Progenitor cell of endocrine pancreas (in vitro differentiated cells): ENCODE measurements at places on chromosomes 7 and 10.

GRCh38 chr7:2856388-2857169 lies 12.5 kb upstream of the GNA12 start:
- no peak for DNase-seq

GRCh38 chr7:88485821-88486220 lies 179.1 kb upstream of the STEAP4 start:
- DNase-seq, result no peak

- DNase-seq, result no peak
These were observed 444.0 kb upstream of the NFE2L3 start for GRCh38 chr7:25707768-25708620.

- DNase-seq, result no peak
These were observed 93.0 kb upstream of the PCGF5 start for GRCh38 chr10:91127341-91128082.

DNA sequence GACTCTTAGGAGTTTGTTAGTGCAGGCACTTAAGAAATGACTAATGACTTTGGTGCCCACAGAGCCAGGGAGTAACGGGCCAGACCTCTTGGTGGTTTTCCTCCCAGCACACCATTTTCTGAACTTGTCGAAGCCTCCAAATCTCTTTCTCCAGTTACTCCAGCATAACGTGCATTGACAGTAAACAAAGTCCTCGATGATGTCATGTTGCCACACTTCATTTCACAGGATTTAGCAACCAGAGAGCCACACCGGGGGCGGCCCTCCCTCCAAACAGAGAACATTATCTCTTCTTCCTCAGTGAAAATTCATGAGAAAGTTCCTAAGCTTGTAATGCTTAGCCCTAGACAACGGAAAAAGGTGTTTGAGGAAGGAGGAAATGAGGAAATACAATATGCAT lies 4.0 kb upstream of the SVOPL start:
- DNase-seq, result no peak

DNA sequence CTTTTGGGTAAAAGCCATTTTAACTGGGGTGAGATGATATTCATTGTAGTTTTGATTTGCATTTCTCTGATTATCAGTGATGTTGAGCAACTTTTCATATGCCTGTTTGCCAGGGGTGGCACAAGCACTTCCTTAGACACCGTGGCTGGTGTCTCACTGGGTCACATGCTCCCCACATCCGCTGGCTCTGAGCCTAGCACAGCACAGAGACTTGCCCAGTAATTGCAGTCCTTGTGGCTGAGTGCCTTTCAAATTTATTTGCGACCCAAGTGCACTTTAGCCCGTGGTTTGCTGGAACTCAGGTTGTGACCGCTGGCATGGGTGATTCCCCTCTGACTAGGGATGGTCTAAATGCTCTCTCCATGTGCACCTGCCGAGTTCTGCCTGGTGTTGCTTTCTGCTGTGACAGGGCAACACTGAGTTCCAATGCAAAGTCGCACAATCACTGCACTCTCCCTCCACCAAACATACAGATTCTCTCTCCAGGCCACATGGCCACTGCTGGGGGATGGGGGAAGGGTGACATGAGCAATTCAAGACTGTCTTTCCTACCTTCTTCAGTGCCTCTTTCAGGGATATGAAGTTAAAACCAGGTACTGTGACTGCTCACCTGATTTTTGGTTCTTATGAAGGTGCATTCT lies 66.5 kb downstream of the ZNF277 start:
- DNase-seq, result no peak

- DNase-seq, result no peak
These were observed 10.6 kb upstream of the PRTFDC1 start for GRCh38 chr10:24962995-24963394.

DNA sequence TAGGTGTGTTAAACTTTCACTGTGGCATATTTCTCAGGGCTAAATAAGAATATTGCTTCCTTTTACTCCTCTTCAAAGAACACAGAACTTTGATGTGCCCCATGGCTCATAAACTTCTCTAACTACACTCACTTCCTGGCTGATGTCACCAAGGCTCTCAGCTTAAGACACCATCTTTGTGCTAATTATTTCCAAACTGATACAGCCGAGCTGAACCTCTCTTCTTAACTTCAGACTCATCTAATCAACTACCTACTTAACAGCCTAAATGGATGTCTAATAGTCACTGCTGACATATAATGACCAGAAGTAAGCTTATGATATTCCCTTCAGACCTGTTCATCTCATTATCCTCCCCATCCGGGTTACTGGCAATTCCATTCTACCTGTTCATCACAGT lies 3.6 kb downstream of the C10orf67 start:
- DNase-seq, result no peak

GRCh38 chr7:90518630-90519029 lies 49.2 kb downstream of the PTTG1IP2 start:
- no peak for DNase-seq

GRCh38 chr10:60410970-60411369 lies 21.3 kb upstream of the ANK3 start:
- DNase-seq, result no peak

- no peak for DNase-seq
These were observed 50.1 kb upstream of the LMTK2 start for GRCh38 chr7:98056580-98056979.

DNA sequence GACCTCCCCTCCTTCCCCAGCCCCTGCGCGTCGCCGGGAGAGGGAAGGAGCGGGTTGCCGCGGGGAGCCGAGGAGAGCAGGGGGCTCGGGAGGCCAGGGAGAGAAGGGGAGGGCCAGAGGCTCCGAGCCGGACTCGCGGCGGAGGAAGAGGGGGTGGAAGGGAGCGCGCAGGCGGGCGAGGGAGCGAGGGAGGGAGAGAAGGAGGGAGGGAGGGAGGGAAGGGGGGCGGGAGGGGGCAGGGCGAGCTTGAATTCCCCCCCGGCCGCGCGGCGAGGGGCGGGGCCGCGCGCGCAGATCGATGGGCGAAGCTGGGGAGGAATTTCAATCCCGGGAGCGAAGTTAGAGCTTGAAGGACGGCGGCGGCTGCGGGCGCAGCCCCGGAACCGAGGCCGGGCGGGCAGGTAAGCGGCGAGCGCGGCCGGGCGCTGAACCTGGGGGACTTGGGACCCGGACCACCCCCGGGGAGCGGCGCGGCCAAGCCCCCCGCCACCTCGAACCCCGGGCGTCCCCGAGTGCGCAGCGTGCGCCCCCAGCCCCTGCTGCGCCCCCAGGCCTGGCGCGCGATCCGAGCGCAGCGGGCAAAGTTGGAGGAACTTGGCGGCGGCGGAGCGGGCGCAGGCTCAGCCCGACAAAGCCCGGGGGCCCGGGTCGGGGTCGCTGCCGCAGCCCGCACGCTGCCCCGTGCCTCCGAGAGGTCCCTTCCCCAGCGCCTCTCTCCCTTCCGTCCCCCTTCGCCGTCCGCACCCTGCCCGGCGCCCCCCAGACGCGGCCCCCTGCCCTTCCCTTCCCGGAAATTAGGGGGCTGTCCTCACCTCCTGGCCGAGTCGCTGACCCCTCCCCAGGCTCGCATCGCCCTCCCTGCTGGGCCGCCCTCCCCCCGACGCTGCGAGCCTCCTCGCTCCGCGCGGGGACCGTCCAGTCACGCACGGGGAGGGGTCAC lies at the start of gene ELFN1:
ELFN1 (plus strand) TSS at position 324 of the 940 bp plus-strand sequence. CDS start 74,320 bp downstream, outside the sequence.
- DNase-seq, result peak; percentile 68

DNA sequence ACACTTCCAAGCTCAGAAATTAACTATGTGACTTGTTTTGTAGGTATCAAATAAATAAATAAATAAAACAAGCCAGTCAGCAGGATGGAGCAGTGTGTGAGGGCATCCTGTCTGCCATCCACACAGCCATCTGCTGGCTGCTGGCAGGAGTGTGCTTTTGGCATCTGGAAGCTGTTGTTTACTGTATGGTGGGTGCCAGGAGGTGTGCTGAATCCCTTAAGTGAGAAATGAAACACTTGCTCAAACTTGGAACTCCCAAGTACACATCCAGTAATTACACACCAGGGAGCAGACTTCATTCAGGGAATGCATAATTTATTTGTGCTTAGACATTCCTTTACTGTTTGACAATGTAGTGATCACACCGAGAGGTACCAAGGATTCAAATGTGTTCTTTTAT lies 16.9 kb upstream of the TAX1BP1 start:
- no peak for DNase-seq

DNA sequence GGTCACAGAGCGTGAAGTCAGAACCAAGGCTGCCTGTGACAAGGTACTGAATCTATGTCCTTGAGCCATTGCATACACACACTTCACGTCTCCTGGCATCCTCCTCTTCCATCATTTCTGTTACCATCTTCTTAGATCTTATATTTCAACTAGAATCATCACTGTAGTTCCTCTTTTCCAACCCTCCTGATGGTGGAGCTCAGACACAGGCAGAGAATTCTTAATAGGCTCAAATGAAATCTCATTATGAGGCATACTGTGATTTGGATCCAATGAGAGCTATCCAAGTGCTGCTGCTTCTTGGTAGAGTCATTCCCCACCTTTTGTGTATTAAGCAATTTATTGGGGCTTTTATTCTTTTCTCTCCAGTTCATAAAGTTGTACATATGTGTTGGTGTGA lies 113.2 kb downstream of the CALCR start:
- DNase-seq, result no peak

- DNase-seq, result no peak
These were observed 148.3 kb downstream of the NOC3L start for GRCh38 chr10:94214481-94214893.

DNA sequence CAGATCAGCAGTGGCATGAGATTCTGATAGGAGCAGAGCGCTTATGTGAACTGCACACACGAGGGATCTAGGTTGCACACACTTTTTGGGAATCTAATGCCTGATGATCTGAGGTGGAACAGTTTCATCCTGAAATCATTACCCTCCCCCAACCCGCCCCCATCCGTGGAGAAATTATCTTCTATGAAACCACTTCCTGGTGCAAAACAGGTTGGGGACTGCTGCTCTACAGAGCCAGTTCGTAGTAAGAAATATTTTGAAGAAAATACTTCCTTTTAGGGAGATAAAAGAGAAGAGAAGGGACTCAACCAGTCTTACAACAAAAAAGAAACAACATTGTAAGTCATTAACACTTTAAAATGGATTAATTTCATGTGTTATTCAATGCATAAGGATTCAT lies 1308.2 kb downstream of the GATA3 start:
- DNase-seq, result no peak

DNA sequence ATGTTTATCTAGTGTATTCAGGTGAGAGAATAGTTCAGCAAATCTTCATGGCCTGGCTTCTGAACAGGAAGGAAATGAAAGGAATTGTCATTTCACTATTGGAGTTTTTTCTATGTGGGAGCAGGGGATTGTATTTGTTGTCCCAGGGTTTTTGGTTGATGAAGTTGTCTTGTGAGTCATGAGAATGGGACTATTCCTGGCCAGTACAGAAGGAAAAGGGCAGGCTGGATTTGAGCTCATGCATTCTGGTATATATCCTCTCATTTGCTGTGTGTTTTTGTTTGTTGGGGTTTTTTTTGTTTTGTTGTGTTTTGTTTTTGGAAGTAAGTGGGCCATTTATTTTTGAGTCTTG lies 101.2 kb upstream of the MKLN1 start:
- no peak for DNase-seq

DNA sequence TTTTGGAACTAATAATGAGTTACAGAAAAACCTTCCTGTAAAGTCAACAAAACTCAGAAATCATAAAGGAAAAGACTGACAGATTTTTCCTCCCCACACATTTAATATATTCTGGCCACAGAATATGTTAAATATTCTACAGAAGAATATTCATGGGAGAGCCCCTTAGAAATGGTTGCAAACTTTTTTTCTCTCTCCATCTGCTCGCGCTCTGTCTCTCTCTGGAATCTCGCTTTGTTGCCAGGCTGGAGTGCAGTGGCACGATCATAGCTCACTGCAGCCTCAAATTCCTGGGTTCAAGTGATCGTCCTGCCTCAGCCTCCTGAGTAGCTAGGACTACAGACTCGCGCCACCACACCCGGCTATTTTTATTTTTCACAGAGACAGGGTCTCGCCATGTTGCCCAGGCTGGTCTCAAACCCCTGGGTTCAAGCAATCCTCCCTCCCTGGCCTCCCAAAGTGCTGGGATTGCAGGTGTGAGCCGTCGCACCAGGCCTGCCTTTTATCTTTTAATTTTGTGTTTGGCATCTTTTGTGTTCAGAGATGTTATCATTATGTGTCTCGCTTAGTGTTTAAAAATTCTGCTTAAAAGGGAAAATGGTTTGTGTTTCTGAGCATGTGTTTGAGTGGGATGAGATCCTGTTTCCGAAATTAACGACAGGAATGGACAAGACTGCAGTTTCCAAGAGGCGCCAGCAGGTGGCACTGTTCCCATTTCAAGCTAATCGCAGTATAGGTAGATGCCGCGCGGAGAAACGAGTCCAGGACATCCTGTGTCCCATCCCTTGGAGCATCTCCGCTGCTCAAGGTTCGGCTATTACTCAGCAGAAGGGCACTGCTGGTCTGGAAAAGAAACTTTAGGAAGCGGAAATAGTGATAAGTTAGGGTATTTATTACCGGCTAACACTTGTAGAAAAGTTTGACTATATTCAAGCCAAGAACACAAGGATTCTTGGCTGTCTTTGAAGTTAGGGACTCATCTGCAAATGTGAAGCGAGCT lies 23.1 kb upstream of the ST7 start:
- peak; percentile 69 for DNase-seq

DNA sequence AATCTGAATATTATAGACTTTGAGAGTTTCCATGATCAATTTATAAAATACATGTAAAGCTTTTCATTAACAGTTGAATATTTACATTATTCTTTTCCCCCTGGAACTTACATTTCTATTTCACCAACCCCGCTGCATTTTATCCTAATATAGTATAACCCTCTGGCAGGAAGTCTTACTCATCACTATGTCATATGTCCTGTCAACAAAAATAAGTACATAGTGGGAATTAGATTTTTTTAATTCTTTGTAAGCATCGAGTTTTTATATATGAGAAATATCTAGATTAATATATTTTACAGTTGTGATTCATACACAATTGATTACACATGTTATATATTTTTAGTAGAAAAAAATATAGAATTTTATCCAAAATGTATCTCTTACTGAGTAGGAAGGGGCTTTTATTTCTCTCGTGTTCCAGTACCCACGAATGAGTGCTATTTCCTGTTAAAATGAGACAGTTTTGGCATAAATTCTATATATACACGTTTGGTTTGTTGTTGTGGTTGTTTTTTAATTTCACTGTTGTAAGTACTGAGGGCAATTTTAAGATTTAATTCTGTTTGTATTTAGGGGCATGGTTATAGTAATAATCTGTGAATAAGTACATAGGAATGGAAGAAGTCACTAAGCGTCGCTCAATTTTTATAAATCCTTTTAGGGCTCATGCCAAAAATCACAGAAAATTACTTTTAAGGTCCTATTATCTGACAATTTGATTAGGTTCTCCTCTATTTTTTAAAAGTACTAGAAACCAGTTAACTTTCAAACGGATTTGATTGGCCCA lies 87.1 kb downstream of the HECW1 start:
- no peak for DNase-seq

- DNase-seq, result no peak
These were observed 141.8 kb upstream of the CDC14C start for GRCh38 chr7:48782511-48782910.

DNA sequence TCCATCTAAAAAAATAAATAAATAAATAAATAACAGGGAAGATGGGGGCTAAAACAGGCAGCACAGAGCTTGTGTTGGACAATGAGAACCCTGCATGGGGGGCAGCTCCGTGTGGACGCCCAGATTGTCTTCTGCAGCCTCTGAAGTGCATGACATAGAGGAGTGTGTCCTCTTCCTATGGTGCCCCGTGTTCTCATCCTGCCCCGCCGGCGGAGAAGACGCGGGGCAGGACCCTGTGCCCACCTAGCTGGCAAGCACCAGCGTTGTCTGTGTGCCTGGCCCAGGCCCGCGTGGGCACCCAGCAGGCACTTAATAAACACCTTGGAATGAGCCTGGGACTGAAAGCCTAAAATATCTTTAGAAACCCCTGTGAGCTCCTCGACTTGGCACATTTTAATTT lies 88.7 kb upstream of the DNAAF5 start:
- DNase-seq, result no peak

- peak; percentile 4 for DNase-seq
These were observed 85.3 kb upstream of the PPP2R2D start for GRCh38 chr10:131815266-131816156.
